ENCODE measurements at places on chromosomes 3 and 15.
A peak's percentile ranks its signal among the peaks of the same experiment; 100 is the strongest.

DNA sequence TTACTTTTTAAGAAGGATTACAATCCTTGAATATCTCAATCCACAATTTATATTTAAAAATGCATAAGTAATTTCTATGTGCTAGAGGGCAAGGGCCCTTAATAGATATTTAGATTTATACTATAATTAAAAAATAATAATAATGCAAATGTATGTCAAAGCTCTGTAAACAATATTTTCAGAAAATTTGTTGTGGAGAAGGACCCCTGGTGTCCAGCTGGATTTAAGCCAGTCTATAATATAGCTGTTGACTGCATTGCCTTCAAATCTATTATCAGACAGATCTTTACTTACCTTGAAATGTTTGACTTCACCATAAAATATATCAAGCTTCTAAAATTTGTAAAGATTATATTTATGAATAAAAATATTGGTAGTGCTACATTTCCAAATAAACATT, 65.6 kb downstream of the ZBTB20 start:
- no peak for DNase-seq

DNA sequence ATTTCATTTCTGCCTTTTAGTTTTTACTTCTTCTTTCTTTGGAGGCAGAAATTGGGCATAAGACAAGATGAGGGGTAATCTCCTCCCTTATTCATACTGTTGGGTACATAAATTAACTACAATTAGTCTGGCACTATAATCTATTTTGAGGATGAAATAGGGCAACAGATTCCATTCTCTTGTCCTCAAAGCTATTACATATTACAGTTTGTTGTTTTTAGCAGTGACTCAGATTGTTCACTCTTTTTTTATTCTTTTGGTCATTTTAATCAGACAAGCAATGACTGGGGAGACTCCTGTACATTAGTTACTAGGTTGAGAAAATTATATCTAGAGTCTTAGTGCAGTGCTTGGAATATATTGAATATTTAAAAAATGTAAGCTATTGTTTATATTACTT, 556.0 kb downstream of the OTOL1 start:
- no peak for DNase-seq

GRCh38 chr3:61893840-61894566, 332.6 kb downstream of the PTPRG start:
- DNase-seq, result no peak

GRCh38 chr3:84755860-84756259, 202.9 kb upstream of the CADM2 start:
- no peak for DNase-seq

DNA sequence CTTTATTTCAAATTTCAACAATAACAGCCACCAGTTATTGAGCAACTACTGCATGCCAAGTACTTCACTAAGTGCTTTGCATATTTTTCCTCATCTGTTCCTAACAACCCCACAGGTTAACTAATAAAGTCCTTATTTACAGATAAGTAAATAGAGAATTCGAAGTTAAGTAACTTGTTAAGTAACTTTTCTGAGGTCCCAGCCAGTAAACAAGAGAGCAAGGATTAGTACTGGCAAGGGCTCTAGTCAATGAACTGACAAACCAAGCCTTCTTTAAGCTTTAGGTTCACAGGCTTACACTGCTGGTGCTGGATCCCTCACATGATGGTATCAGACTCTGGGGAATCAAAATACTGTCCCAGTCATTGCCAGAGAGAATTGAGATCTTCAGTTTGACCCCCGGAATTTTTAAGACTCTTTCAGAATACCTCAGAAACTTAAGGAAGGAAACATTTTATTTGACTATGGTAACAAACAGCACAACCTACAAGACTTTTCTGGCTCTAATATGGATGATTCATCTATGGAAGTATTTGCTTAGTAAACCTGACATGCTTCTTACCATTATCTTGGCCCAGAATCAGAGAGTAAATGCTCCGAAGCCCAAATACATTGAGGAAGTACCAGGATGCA, 16.5 kb downstream of the EMC3 start:
- no peak for DNase-seq

DNA sequence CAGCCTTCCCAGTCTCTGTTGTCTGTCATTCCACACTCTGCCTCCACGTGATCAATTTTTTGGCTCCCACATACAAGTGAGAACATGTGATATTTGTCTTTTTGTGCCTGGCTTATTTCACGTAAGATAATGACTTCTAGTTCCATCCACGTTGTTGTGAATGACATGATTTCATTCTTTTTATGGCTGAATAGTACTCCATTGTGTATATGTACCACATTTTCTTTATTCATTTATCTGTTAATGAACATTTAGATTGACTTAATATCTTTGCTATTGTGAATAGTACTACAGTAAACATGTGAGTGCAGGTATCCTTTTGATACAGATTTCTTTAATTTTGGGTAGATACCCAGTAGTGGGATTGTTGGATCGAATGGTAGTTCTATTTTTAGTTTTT, 31.4 kb downstream of the ASB14 start:
- DNase-seq, result no peak

DNA sequence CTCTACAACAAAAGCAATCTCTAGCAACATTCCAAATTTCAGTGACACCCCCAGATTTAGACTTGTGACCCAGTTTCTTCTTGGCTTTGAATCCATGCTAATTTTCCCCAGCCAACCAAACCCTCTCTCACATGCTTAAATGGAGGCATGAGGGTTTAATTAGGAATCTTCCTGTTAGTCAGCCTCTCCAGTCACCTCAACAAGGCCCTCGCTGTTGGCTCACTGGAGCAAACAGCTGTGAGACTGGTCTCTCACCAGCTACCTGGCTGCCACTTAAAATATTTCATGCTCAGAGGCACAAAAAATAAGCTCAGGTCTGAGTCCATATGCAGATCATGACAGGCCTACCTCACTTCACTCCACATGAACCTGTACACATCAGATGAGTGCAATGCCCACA, 630.4 kb upstream of the ADAMTS9 start:
- no peak for DNase-seq

- no peak for DNase-seq
Measured at GRCh38 chr3:127942613-127943012, 27.6 kb downstream of the KBTBD12 start.

DNA sequence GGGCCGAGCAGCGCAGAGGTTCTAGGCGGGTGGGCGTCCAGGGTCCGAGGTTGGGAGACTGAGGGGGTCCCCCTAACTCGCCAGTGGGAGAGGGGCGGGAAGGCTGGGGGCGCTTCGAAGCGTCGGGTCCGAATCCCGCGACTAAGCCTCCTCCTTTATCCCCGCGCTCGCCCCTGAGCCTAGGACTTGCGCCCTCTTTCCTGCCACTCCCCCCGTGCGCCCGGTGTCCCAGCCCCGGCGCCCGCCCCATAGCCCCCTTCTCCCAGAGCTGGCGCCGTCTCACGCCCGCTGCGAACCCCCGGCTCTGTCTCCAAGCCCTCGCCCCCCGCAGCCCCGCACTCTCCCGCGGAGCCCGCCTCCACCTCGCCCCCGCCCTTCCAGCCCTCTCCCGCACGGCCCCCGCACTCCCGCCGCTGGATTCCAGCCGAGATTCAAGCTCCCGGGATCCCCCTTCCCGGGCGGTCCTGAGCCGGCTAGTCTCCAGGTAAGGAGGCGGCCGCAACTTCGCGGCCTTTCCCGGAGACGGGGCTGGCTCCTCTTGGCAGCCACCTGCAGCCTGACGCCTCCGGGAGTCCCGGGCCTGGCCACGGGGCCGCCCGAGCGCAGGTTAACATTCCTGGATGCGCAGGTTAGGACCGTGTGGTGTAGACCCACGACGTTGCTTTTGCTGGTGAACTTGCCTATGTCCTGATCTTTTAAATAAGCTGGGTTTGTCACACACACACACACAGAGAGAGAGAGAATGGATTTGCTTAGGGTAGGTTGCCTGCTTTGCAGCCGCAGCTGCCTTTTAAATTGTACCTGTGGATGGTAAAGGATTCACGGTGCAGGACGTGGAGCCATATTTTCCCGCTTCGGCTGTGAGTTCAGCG, 563 bp downstream of the PXYLP1 start:
- peak; percentile 36 for DNase-seq

GRCh38 chr3:134376385-134376765, 2.1 kb upstream of the AMOTL2 start:
- DNase-seq, result no peak

GRCh38 chr3:136120373-136121348, 75.5 kb downstream of the MSL2 start:
- no peak for DNase-seq

DNA sequence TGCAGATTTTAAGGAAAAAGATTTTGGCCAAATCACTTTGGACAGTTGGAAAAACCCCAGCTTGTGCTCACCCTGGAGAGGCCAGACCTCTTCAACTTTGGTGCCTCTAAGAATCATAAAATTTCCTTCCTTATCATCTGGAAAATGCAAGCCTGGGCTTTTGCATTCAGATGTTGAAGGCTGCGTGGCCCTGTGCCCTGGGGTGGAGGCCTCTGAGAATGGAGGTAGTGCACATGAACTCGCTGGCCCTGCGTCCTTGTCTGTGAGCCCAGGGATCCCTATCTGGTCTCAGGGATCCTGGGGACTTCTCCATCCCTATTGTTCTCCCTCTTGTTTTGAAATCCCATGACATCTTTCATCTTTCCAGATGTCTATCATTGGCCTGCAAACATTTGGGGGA, 64.6 kb upstream of the ARNT2 start:
- DNase-seq, result no peak

- DNase-seq, result peak; percentile 75
Measured at GRCh38 chr15:40238532-40239403, at the start of gene PAK6. Gene PAK6 (plus strand): TSS chr15:40239063. CDS start chr15:40264786, 25,723 bp downstream.

GRCh38 chr15:47711655-47712054, 5.7 kb upstream of the SEMA6D start:
- no peak for DNase-seq

DNA sequence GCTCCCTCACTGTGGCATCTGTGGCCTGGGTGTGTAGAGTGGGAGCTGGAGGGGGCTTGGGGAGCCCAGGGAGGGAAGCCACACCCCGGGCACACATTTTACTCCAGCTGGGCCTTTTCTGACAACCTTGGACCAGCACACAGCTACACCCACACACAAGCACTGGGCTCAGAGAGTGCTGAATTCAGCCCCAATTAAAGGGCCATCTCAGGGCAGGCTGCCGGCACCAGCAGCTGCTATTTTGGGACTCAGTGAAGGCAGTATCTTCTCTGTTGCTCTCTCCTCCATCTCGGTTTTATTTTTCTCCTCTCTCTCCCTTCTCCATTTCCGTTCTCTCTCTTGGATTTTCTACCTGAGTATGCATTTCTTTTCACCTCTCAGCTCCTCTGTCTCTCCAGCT, 19.1 kb upstream of the TBC1D21 start:
- no peak for DNase-seq

DNA sequence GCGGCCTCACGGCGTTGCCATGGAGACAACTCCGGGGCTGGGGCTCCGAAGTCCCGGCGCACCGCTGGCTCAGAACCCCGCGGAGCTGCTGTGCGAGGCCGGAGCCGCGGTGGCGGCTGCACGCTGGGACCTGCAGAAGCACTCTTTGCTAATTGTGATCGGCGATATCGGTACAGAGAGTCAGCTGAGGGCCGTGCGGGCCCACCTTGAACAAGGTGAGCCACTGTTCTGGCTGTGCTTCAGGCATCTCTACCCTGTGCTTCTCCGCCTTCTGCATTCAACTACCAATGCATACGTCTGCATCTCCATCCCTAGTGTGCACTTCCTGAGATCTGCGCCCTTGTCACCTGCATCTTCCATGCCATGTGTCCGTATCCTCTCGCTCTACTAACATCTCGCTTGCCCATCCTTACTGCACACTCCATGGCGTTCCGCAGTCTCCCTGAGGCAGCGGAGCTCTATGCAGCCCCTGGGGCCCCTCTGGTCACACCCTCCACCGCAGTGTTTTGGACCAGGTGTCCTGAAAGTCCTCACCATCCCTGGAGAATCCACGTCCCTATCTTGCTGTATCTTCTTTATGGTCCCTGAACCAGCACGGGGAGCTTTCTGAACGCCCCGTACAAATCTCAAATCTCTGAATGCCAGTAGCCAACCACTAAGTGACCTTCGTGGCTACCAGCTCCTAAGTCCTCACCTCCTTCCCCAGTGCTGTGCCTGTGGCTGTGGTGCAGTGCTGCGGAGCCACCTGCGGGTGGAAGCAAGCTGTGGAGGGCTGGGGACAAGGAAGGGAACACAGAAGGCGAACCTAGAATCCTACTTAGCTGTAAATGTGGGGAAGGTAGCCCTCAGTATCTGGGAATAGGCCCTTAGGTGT, 6.2 kb upstream of the MAP1A start:
- DNase-seq, result no peak

DNA sequence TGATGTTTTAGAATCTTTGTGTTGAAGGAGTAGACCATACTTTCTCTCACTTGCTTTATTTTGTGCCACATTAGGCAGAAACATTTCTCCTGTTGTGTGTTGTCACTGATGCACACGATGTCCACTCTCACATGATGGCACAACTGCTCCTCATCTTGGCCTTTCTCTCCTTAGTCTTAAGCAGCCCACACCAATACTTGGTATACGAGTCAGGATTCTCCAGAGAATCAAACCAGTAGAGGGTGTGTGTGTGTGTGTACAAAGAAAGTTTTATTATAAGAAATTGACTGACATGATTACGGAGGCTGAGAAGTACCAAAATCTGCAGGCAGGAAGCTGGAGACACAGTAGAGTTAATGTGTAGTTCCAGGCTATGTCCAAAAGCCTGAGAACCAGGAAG, 187.1 kb downstream of the ALCAM start:
- DNase-seq, result no peak

GRCh38 chr15:42727750-42728381, 9.1 kb downstream of the CDAN1 start:
- DNase-seq, result peak; percentile 11

DNA sequence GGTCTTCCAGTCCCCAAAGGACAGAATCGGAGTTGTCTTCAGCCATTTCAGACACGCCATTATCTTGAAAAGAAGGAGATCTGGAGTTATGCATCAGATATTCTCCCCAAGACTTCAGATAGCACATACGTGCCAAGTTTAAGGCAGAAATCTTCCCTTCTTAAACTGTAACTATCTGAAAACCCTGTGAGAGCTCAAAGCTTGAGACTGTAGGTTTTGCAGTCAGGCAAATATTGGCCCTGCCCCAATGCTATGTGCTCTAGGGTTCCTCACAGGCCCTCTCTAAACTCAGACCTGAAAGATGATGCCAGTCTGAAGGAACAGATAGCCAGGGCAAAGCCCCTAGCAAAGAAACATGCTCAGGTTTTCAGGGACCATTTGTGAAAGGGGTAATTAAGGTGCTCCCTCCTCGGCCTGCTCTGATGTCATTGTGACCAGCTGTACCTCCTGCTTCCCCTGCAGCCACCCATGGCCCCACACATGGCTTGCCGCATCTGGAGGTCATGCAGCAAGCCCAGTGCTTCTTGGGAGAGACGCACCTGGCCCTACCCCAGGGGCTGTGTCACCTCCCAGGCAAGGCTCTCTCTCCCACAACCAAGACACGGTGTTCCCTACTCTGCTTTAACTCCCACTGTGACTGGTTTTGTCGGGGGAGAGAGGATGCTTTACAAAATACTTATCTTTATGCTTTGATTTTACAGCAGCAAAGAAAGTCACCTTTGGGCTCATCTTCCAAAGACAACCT, 53.4 kb upstream of the POMGNT2 start:
- no peak for DNase-seq

All from GM13977 (cell line).